Inflammatory macrophage (primary cell): ENCODE measurements at places on chromosomes 11 and 22.

- no peak for DNase-seq
Observed at GRCh38 chr11:124625504-124626168, 3.0 kb downstream of the TBRG1 start.

GRCh38 chr22:20885557-20886323 is 26.9 kb downstream of the SNAP29 start:
- DNase-seq, result peak; percentile 88

DNA sequence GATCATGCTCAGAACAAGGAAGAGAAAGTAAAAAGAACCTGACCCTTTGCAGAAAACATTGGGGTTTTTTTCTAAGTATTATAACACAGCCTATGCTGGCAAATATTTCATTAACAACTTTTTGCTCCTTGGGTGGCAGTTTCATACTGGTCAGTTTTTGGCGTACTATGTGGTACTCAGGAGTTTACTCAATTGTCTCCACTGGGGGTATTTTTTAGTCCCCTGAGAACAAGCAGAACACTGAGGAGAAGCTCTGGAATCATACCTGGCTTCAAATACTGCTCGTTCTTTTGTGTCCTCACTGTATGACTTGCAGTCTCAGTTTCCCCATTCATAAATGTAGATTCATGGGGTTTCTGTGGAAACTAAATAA is 90.4 kb downstream of the SERGEF start:
- no peak for DNase-seq

GRCh38 chr11:64789331-64790204 is 11.2 kb upstream of the SF1 start:
- no peak for DNase-seq

- no peak for DNase-seq
Observed at GRCh38 chr11:92607969-92608722, 361.3 kb upstream of the MTNR1B start.

- no peak for DNase-seq
Observed at GRCh38 chr11:36309779-36310178, 13.7 kb downstream of the PRR5L start.

GRCh38 chr22:41239443-41240128 is 1.1 kb downstream of the CHADL start:
- DNase-seq, result no peak

DNA sequence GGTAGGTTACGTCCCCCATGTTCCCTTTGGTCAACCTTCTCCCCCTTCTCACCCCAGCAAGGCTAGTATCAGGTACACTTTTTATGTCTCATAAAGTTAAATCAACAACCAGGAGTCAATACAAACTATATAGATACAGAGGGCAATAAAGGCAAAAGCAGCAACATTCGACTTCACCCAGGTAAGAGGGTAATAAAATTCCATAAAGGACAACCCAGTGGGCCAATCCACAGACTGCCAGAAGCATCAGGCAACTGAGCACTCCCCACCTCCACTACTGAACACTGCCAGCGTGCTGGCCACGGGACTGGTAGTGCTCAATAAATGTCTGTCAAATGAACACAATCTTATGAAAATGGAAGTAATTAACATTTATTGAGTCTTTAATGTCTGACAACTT is 5.1 kb upstream of the MS4A18 start:
- DNase-seq, result no peak

DNA sequence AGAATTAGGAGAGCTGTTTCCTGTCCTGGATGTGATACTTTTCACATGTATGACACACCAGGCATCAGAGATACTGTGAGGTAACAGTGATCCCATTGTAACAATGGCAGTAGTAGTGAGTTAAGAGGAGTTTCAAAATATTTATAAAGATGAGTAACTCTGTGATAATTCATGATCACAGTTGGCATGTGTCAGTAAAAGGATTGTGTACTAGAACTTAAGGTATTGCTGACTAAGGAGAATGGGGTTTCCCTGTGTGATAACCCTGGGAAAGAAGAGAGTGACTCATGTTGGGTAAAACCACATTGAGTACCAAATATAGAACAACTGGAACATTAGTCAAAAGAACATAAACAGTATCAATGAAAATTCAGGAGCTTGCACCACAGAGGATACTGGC is 22.9 kb upstream of the SLC5A1 start:
- DNase-seq, result no peak

DNA sequence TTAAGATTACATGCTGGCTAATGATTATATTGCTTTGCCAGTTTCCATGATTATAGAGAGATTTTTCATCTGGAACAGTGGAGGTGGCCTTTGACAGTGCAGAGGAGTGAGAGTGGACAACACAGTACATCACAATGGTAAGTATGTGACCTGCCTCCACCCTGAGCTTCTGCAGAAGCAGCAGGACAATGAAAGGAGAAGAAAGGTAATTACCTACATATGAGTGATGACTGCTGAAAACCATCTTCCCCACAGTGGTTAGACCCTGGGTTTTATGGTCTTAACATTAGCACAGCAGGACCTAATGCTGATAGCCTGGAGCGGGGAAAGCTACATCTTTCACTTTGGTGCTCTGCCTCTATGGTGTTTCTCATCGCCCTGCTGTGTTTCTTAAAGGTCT is 454.7 kb upstream of the DDI1 start:
- no peak for DNase-seq

GRCh38 chr11:11444804-11445131 is 91.7 kb upstream of the CSNK2A3 start:
- no peak for DNase-seq

- DNase-seq, result no peak
Observed at GRCh38 chr11:119433358-119433725, 10.4 kb upstream of the THY1 start.

DNA sequence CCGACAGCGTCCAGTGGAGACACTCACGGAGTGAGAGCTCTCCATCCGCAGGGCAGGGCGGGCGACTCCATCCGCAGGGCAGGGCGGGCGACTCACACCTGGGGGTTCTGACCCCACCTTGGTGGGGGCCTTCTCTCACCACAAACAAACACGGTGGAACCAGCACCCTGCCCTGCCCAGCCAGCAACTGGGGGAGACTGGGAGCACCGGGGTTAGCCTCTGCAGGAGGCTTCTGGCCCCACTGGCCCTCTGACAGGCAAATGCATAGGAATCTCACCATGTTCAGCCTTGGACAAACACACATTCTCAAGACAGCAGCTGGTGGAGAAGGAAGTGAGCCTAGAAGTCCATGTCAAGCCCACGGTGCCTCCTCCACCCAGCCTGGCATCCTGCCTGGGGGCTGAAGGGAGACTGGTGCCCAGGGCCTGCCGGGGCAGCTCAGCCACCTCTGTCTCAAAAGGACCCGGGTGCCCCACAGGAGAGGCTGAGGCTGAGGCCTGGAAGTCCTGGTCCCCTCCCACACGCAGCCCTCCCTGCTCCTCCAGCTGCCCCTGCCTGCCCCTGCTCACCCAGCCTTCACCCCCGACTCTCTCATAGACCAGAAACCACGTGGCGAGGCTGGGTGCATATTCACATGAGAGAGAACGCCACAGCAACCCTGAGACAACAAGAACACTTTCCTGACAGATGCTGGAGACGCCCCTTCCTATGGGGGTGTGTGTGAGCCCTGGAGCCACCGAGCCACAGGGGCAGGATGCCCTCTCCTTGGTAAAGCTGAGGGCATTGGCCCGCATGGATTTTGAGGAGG is 98.4 kb upstream of the B3GAT1 start:
- no peak for DNase-seq

DNA sequence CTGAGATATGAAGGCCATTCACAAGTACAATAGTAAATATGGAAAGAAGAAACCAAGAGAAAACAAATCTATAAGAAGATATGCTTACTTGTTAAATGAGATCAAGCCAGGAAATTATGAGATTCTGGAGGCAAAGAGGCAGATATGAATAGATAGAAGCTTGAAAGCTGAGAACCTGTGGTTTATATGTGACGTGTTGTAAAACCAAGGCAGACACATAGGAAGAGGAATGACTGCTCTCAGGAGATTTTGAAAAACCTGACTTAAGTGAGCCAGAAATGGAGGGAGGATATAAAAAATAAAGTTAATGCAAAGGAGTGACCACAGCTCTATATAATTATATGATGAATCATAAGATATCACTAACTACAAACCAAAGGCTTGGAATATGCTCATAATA is 1160.5 kb upstream of the CNTN5 start:
- DNase-seq, result no peak

DNA sequence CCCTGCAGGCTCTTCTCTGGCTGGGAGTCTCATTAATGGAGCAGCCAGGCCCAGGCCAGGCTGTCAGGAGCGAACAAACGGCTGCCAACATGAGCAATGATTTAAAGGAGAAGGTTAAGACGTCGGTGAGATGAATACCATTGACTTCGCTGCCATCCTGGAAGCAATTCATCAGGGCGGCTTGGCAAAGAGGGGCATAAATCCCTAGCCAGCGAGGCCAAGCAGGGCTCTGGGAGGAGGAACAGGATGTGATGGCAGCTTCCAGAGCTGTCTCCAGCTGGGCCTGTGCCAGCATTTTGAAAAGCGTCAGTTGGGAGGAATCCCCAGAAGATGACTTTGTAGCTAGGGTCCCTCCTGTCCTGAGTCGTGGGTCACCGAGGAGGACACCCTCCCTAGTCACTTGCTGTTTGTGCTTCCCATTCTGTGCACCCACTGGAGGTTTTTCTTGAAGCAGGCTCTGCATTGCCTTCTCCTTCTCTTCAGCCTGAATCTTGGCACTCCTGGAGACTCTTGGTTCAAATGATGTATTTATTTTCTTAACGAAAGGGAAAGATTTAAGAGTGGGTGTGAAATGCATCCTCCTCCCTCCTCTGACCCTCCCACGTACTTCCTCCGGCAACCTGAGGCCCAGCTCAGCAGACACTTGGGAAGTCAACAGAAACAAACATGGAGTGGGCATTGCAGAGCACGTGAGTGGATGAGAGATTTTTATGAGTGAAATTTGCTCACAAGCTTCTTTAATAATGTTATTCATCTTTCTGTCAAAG is 476.3 kb upstream of the CADM1 start:
- no peak for DNase-seq

GRCh38 chr11:48047616-48048015 is 67.3 kb downstream of the PTPRJ start:
- DNase-seq, result peak; percentile 93

- DNase-seq, result no peak
Observed at GRCh38 chr11:19218216-19218615, 16.4 kb upstream of the CSRP3 start.

- no peak for DNase-seq
Observed at GRCh38 chr11:17413414-17414316, 25.2 kb upstream of the KCNJ11 start.

DNA sequence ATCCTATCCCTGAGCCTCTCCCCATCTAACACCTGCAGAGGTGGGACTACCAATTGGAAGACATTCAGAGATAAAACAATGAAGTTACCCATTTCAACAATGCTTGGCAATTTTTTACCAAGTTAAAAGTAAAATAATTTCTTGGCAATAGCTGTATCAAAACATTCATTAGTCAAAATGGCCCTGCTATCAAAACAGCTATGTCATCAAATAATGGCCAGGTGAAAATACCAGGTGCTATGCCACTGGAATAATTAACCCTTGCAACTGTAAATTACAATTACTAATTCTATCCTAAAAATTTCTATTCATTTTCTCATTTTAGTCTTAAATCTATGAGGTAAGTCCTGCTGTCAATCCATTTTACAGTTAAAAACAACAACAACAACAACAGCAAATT is 43.3 kb downstream of the NOX4 start:
- DNase-seq, result no peak

GRCh38 chr11:15927864-15928217 is 428.5 kb downstream of the SOX6 start:
- no peak for DNase-seq

DNA sequence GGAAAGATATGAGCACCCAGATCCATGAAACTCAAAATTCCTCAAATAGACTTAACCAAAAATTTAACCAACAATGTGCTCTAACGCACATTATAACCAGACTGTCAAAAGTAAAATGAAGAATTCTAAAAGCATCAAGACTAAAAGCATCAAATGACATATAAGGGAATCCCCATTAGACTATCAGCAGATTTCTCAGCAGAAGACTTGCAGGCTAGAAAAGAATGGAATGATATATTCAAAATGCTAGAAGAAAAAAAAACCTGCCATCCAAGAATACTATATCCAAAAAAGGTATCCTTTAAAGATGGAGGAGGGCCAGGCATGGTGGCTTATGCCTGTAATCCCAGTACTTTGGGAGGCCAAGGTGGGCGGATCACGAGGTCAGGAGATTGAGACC is 117.5 kb upstream of the UBASH3B start:
- DNase-seq, result no peak

GRCh38 chr11:2390725-2391151 is 9.8 kb upstream of the TSSC4 start:
- no peak for DNase-seq

DNA sequence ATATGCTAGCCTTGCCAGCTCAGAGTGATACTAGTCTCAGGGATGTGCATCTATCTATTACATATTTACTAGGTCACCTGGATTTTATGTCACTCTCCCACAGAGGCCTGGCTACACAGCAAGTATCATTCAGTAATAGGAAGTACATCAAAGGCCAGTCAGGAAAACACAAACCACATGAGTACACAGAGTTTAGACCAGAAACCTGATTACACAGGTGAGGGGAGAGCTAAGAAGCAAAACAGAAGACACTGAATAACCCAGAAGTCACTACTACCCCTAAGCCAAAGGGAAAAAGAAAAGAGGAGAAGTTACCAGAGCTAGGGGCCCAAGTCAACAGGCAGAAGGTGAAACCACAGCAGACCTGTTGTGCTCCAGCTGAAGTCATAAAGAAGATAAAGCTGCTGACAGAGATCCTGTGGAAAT is 13.3 kb downstream of the LPXN start:
- DNase-seq, result no peak

DNA sequence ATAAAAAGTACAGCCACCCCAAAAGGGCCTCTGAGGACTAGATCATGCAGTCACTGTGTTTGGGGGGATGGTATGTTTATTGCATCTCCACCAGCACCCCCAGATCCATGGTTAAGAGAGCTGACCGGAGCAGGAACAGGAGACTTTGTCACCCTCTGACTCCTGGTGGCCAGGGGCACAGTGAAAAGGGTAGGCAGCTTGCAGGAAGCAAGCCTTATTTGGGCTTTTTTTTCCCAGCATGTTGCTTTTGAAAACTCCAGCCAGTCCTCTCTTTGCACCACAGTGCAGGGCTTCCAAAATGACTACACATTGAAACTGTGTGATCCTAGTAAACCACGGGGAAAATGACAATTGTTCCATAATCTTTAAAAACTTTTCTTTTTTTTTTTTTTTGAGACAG is 20.6 kb downstream of the PRR5 start:
- DNase-seq, result no peak

- peak; percentile 83 for DNase-seq
Observed at GRCh38 chr11:73393479-73394415, 17.5 kb downstream of the RELT start.

GRCh38 chr11:128409476-128409875 is 177.9 kb downstream of the ETS1 start:
- DNase-seq, result no peak

- DNase-seq, result no peak
Observed at GRCh38 chr11:2995893-2996554, 3.9 kb upstream of the NAP1L4 start.

- no peak for DNase-seq
Observed at GRCh38 chr22:17540481-17540880, 22.8 kb upstream of the SLC25A18 start.

- DNase-seq, result no peak
Observed at GRCh38 chr11:34825315-34825669, 90.9 kb downstream of the APIP start.
